Stimulated activated CD8-positive, alpha-beta memory T cell treated with anti-CD3 and anti-CD28 coated beads, Interleukin-4, amount 100 ng/mL, for 1 hour (primary cell): ENCODE measurements at places on chromosomes 11 and 22.
A peak's percentile ranks its signal among the peaks of the same experiment; 100 is the strongest.

GRCh38 chr22:38947321-38948140 lies 9.9 kb upstream of the APOBEC3A start:
- DNase-seq: no peak

DNA sequence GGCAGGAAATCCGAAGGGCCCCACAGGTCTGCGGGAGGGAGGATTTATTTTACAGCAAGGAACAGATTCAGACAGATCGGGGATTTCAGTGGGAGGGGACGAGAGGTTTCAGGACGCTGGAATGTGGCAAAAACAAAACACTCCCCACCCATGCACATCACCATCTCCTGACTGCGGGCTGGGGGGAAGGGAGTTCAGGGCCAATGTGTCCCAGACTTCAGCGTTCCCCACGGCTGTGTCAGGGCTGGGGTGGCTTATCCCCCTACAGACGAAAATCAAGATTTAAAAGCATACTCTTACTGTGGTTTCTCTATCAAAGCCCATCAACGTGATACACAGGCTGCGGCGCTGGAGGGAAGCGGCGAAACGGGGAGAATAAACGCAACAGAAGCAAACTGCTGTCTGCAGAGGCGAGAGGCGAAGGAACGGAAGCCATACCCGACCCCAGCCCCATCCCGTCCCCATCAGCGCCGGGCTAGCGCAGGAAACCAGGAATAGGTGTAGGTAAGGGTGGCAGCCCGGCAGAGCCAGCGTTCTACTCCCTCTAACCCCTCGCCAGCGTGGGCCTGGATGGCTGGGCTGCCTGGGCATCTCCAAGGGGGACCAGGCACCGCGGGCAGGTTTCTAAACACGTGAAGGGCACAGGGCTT lies 2.7 kb downstream of the TENM4 start:
- no peak for DNase-seq

GRCh38 chr11:33067294-33067693 lies 27.9 kb downstream of the TCP11L1 start:
- no peak for DNase-seq

GRCh38 chr22:17113600-17113999 lies 7.6 kb downstream of the TMEM121B start:
- no peak for DNase-seq

DNA sequence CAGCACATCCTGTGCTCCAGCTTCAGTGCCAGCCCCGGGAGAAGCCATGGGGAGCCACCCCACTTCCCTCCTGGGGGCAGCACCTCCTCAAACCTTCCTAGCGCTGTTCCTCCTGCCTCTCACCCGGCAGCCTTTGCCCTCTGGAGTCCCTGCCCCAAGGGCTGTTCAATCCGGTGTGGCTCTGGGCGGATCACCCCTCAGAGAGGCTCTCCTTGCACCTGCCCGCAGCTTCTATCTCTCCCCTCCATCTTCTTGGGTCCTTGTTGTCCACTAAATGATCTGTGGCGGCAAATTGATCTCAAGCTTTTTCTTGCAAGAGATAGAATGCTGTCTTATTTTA lies 18.1 kb upstream of the CDKN1C start:
- DNase-seq: no peak

DNA sequence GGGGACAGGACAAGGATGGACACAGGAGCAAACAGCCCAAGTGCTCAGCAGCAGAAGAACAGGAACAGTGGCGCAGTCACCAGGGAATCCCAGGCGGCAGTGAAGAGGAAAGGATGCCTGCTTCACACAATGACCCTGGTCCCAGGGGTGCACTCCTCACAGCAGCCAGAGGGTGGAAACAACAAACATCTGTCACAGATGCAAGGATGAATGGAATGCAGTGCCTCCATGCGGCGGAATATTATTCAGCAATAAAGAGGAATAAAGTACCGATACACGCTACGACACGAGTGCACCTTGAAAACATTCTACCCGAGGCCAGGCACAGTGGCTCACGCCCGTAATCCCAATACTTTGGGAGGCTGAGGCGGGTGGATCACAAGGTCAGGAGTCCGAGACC lies 12.7 kb downstream of the CSNK1E start:
- DNase-seq: no peak

DNA sequence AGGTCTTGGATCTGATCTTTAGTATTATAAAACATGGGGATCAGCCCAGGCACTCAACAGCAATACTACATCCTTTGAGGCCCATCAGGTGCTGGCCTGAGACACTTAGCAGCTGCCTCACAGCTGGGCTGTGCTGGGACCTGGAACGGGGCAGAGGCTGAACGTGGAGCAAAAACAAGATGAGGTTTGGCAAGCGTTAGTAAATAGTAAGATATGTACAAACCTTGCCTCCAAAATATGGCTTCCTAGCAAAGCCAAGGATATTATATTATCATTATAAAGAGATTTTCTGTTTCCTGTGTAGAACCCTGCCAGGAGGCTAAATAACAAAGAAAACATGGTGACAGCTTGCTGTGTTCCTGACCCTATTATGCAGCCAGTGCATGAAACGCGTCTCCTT lies 60.0 kb upstream of the SPON1 start:
- DNase-seq: no peak

DNA sequence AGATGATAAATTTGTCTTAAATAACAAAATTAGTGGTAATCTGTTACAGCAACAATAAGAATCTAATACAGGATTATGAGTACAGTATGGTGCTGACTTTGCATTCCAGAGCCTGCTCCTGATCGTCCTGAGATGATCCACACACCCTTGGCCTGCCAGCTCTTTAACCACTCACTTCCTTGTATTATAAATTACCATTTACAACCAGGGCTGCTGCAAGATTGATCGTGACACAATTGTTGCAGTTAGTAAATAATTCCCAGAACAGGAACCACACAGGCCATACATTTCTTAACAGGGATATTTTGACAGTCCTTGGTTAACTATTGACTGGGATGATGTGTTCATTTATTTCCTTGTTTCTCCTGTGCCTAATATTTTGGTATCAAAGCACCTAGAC lies 3.8 kb upstream of the CBLIF start:
- DNase-seq: no peak

DNA sequence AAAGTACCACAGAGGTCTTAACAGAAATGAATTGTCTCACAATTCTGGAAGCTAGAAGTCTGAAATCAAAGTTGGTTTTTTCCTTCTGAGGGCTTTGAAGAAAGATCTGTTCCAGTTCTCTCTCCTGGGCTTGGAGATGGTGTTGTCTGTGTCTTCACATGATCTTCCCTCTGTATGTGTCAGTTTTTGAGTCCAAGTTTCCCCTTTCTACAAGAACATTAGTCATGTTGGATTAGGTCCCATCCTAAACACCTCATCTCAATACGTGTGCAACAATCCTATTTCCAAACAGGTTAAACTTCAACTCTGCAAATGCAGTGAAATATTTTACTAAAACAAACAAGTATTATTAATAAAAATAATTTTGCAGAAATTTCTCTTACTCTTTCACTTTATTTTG lies 3.1 kb upstream of the PTS start:
- no peak for DNase-seq

GRCh38 chr22:39469326-39469680 lies 12.5 kb downstream of the MGAT3 start:
- no peak for DNase-seq

DNA sequence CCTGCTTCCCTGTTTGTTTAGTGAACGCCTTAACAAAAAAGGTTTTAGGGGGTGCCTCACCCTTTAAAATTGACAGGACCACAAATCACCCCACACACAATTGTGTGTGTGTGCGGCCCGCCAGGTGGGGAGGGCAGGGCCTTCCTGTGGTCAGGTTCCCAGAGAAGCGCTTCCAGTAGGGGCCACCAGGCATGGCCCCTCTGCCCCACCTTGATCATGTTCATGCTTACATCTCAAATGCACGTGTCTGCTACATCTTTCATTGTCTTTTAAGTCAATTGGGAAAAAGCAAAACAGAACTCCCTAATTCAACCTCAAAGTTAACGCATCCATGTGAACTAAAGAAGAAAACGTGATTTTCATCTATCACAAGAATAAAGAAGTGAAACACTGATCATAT lies 1335.3 kb downstream of the TBC1D22A start:
- DNase-seq: no peak

DNA sequence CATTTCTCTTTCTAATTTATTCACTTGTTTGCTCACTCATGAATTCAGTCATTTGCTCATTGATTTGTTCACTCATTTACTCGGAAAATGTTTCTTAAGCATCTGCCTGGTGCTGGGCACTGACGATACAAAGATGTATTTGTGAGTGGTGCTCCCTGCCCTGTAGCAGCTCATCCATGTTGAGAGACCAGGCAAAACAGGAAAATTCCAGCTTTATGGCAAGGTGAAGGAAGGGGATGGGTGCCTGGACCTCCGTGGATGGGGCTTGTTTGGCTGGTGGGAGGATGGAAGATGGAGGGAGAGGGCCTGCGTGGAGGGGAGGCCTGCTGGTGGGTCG lies 53.1 kb downstream of the TBC1D22A start:
- DNase-seq: no peak

DNA sequence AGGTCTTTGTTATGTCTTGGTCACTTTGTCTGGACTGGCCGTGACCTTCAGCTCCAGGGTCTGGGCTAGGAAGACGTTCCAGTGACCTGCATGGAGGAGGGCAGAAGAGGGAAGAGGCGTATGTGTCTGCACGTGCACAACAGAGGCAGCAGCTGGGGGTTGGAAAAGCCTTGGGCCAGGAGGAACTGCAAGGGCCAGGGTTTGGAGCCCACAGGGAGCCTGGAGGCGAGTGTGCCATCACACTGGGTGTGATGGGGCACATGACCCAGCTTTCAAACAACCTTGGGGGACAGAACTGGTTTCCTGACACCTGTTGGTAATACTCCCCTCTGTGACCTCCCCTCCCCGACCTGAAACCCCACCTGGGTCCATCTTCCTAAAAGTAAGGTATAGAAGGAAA lies 34.7 kb downstream of the CHRDL2 start:
- DNase-seq: no peak

GRCh38 chr22:17665854-17666253 lies 27.3 kb downstream of the BCL2L13 start:
- DNase-seq: no peak

DNA sequence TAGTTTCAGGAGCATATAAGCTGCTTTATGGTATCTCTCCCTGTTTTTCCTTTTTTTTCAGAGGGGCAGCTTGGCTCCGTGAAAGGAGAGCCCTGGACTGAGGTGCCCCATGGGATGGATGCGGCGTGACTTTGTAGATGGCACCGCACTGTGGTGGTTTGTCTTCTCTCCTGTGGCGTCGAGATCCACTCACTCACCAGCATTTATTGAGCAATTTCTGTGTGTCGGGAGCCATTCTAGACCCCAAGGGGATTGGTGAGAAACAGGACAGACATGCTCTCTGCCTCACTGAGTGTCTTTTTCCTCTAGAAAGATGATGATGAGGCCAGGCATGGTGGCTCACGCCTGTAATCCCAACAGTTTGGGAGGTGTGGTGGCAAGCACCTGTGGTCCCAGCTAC lies 55.9 kb upstream of the PHF21B start:
- no peak for DNase-seq

DNA sequence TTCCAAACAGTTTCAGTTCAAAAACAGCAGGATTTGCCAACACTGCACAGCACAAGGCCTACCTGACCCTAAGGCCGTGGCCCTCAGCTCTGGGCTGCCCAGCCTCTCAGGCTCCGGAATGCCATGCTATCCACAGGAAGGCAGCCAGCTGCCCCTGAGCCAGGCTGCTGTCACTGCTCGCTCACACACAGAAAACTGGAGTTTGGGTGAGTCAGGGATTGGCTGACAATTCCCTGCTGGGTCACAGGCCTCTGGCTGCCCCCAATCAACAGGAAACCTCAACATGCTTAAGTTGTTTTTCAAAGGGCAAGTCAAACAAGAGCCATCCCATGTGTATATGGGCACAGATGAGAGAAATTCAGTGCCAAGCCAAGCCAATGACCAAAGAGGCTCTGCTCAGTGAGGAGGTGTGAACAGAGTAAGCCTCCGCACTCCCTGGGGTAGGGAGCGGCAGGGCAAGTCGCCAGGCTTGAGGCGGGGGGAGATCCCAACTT lies 50.2 kb downstream of the RPL27A start:
- no peak for DNase-seq

- no peak for DNase-seq
Observed at GRCh38 chr11:120509346-120510053, 2.0 kb upstream of the GRIK4 start.

GRCh38 chr11:128707681-128708080 lies 13.8 kb downstream of the FLI1 start:
- DNase-seq: no peak

DNA sequence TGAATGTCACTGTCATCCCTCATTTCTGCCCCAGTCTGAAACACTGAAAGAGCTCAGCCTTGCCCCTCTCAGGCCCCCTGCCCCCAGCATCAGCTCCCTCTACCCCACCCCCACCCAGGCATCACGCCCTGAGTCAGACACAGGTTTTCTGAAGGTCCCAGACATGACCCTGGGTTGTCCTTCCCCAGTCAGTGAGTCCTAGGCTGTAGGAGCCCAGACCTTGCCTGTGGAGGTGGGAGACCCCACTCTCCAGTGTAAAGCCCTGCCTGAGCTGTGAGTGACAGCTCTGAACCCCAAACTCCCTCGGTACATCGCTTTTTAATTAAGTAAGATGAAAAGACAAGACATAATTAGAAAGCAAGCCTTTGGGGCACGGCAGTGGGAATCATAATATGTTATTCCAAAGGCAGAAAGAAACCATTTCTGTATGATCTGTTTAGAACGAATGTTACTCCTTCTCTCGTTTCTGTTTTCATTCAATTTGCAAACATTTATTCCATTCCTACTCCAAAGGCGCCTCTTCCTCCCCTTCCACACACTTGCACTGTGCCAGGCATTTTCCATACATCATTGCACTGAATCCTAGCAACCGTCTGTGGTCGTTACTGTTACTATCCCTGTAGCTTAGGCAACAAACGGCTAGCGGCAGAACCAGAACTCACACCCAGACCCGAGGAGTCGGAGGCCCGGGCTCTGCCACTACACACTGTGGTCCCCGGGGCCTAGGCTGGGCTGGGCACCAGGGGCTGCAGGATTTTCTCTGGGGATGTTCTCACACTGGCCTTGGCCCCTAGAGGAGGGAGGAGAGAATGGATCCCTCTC lies 63.4 kb downstream of the CD6 start:
- no peak for DNase-seq

- no peak for DNase-seq
Observed at GRCh38 chr11:75591966-75592365, 29.9 kb downstream of the SERPINH1 start.

GRCh38 chr11:66339686-66340483 lies 3.7 kb upstream of the RIN1 start:
- DNase-seq: no peak

GRCh38 chr11:9573052-9573774 lies at the start of gene WEE1:
WEE1 (plus strand) TSS chr11:9573670; CDS start chr11:9573934, 264 bp downstream.
- DNase-seq: peak; percentile 80

GRCh38 chr11:119624629-119625028 lies 104.4 kb downstream of the NECTIN1 start:
- no peak for DNase-seq

- DNase-seq: no peak
Observed at GRCh38 chr22:23404689-23405365, 175.3 kb downstream of the IGLL1 start.
